Fibroblast of the aortic adventitia (primary cell): ENCODE measurements at places on chromosomes 6 and 20.

GRCh38 chr6:119760046-119760445, 410.5 kb upstream of the MAN1A1 start:
- DNase-seq, result no peak

DNA sequence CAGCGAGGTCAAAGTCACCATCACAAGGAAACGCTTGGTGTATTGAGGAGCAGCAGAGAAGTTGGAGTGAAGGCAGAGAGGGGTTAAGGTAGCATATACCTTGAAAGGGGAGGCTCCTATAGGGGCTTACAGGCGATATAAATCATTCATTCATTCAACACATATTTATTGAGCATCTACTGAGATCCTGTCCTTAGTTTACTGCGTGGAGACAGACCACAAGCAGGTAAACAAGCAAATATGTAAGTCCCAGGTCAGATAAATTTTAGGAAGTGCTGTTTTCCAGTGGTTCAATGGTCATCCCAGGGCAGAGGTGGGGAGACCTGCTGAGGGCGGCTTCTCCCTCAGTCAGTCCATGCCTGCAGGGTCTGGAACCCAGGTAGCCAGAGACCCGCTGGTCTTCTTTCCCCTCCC, 761 bp upstream of the DNMT3B start:
- no peak for DNase-seq

DNA sequence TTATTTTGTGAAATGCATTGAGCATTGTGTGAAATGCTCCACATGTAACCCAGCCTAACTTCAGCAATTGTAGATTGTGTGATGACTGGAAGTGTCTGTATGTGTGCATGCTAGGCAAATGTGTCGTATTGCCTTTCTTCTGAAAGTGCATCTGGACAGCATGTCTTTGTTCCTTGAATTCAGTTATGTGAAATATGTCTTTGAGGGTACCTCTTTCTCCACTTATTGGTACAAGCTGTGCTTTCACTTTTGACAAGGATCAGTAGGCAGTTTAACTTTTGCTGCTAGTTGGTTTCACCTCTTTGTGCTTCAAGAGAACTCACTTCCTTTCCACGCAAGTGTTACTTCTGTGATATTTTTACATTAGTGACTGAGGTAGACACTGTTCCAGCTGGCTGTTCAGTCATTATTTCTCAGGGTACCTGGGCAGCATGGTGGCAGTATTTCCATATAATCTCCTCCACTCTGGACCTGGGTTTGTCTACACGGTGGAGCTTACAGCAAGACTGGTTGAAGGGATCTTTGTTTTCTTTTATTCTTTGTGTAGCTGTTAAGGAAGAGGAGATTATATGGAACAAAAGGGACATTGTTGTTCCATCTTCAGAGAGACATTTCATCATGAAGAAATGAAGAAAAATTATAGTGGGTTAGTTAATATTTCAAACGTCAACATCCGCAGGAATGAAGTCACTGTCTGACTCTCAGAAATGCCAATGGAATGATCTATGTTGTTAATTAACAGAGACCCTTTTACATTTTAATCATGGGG, 175.4 kb downstream of the UTRN start:
- no peak for DNase-seq

GRCh38 chr6:137261761-137262160, 42.6 kb upstream of the IFNGR1 start:
- no peak for DNase-seq

DNA sequence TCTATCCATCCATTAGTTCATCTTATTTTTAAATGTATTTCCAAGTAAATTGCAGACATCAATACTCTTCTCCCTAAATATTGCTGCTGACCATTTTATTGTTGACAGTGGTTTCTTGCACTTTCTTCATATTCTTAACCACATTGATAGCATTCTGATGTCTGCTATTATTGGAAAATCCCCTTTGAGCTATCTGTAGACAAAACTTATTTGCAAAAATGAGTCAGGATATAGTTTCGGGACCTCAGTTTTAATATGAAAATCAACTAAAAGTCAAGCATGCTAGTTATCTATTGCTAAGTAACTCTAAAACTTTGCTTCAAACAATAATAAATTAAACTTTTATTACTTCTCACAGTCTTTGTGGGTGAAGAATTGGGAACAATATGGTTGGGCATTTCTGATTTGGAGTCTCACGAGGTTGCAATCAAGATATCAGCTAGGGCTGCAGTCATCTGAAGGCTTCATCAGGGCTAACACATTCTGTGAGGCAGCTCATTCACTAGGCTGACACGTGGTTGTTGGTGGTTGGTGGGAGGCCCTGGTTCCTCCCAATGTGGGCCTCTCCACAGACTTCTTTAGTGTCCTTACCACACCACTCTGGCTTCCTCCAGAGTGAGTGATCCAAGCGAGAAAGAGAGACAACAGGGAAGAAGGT, 32.7 kb downstream of the CD109 start:
- no peak for DNase-seq

DNA sequence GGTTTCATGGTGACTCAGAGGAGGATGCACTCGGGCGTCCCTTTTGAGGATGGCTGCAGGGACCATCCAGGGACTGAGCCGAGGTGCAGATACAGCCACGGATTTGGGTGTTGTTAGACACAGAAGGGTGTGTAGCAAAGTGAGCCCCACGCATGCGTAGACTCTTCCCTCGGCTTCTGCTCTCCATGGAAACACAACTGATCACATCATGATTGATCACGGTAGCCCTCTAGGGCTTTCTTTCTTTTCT, 606 bp upstream of the ULBP1 start:
- peak; percentile 36 for DNase-seq

- DNase-seq, result no peak
Measured at GRCh38 chr6:107732461-107732860, 91.7 kb downstream of the SCML4 start.
